ENCODE measurements at places on chromosomes 2 and 18.

DNA sequence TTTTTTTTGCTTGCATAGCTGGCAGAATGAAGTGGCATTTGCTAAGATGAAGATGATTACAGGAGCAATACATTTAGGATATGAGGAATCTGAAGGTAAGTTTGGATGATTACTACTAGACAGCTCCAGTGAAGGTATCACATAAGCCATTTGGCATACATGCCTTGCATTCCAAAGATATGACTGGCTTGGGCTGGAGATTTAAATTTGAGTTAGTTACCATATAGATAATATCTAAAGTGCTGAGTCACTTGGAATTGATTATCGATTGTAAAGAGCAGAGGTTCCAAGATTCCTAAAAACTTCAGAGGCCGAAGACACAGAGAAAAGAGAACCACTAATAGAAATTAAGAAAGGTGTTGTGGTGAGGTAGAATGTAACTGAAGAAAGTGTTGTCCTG lies 1026.4 kb downstream of the DSC3 start:
- DNase-seq, result no peak

- no peak for DNase-seq
Measured at GRCh38 chr2:236196366-236196765, 28.2 kb upstream of the GBX2 start.

GRCh38 chr2:105917226-105917625 lies 172.5 kb downstream of the NCK2 start:
- DNase-seq, result no peak

GRCh38 chr2:238710787-238711186 lies 137.1 kb upstream of the TWIST2 start:
- no peak for DNase-seq

GRCh38 chr18:6414118-6414722 lies 491 bp downstream of the L3MBTL4 start:
- DNase-seq, result peak; percentile 22

- no peak for DNase-seq
Measured at GRCh38 chr2:183926433-183926832, 671.9 kb upstream of the ZNF804A start.

DNA sequence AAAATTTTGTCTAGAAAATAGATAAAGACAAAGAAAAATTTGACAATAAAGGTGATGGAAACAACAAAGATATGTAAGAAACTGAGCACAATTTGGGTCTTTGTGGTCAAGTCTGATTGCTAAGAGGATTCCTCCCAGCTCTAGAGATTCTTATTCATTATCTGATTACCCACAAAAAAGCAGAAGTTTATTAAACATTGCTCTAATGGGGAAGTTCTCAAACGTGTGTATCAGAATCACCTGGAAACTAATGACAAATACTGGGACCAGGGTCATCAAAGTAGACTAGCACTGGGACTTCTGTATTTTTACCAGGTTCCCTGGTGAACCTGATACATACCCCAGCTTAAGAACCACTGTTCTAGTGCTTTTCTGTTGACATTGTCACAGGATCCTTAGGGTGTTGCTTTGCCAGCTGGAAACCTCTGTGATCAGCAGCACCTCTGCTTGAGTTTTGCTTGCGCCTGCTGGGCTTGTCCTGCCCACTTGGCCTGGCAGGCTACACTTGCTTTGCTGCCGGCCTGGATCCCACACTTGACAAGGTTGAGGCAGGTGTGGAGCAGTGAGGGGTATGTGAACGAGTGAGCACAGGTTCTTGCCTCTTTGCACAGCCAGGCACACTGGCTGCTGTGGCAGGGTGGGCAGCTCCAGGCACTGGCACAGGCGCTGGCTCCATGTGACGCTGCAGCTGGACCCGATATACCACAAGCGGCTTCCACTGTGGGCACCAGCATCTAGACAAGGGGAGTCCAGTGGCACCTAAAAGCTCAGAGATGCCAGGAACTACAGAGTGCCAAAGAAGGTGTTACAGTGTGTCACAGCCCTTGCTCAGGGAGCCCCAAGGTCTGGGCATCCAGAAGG lies 6.2 kb upstream of the GORASP2 start:
- no peak for DNase-seq

DNA sequence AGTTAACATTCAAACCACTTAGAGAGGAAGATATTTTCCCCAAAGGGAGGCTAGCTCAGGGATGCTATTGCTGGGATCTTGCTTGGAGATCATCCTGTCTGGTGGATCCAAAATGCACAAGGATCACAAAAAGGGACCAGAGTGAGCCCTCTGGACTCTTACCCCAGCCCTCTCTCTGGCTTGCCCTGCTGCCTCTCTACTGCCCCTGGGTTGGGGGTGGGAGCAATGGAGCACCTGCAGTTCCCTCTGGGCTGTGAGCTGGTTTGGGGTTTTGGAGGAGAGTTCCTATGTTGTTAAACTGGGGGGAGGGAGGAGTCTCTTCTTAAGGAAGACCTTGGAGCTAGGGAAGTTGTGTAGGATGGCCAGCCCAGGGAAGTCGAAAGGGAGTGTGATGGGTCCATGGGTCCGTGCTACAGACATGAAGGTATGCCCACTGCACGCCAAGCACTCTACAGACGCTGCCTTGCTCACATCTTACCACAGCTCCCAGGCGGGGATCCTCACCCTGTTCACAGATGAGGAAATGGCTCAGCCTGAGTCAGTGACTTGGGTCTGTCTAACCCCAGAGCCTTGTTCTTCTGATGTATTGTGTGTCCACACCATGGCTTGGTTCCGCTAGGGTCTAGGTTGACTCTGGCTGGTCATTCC lies 3.8 kb downstream of the LBH start:
- no peak for DNase-seq

DNA sequence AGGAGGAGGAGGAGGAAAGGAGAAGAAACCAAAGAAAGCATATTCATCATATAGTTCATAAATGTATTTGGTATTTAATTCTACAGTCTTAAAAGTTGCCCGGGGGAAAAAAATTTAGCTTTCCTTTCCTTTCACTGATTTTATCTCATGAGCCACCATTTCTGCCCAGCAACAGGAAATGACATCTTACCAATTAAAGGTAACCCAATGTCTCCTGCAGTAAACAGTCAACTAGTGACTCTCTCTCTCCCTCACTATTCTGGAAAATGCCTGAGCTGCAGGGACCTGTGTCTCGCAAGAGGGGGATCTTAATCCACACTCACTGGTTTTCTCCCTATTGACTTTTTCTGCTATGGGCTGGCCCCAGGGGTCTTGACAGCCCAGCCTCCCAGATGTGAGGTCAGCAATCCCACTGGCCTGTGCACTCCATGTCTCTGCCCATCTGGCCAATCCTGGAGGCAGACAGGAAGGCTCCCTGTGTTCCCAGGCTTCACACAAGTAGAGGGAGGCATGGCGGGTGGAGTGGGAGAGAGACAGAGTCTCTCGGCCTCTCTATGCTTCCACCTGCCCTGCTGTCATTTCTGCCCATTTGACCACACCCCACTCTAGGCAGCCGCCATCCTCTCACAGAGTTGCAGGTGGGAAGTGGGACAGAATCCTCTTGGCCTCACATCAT lies 85.4 kb upstream of the CABLES1 start:
- DNase-seq, result no peak

GRCh38 chr2:217920879-217921603 lies 81.8 kb downstream of the TNS1 start:
- no peak for DNase-seq

DNA sequence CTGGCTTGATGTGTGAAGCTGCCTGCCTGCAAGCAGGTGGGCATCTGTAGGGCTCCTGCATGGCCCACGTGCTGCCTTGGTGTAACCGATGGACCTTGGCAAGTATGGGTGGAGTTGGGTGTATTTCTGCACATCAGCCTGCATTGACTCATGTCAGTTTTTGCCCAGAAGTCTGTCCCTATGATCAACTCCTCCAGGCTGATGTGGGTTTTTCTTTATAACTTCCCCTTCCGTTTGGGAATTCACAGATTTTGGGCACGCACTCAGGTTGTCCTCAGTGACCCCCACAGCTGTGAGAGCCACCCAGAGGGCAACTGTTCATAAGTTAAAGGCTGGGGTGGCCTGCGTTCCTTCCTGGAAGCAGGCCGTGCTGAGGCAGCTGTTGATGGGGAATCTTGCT lies 123.3 kb downstream of the NCK2 start:
- DNase-seq, result no peak

DNA sequence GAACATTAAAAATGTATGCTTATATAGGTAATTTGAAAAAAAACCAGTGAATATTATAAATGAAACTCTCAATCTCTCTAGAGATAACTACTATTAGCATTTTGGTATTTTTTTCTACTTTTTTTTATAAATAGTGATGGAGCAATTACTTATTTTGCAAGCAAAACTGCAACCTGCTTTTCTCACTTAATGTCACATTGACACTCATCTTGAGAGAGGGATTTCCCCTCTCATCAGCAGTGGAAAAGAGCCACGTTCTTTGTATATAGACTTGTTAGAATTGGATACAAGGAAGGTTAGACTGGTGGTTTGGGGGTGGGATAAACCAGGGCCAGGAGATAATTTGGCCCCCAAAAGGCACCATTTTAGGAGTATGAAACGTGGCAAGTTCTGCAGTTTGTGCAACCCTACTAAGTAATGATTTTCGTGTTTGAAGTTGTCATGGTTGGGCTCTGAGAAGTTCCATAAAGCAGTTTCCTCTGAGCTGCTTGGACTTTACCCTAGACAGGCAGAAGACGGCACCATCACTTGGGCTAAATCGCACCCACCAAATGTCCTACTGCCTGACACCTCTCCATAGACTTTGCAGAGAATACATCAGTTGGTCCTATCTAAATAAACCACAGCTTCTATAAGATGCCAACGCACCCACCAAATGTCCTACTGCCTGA lies 194.0 kb downstream of the ACTR3 start:
- no peak for DNase-seq

- no peak for DNase-seq
Measured at GRCh38 chr2:128202791-128203190, 111.8 kb downstream of the UGGT1 start.

DNA sequence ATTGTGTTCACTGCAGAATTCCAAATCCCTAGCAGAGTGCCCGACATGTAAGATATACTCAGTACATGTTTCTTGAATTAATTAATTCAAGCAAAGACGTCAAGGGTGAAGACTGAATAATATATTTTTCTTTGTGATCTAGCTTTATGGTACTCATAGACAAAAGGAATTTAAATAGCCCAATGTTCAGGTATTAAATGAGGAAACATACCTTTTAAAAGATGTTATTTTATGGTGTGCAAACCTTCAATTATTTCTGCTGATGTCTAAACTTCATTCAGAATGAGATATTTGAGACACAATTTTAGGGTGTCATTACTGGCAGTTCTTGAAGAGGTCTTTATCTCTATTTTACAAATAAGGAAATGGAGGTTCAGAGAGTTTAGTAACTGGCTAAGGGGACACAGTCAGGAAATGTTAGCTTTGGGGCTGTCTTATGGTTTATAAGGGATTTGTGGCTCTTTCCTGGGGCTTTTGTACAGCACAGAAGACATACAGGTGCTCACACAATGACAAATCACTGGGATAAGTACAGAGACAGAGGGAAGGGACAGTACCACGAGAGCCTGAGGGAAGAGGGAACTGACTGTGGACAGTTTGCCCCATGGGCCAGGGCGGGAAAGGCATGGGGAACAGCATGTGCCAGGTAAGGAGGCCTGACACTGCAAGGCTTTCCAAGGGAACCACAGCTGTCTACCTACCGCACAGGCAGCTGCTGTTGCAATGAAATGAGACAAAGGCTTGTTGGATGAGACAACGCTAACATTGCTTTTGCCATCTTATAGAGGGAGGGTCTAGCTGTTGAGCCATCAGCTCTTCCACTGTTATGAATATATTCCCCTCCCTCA lies 155.3 kb downstream of the DDX1 start:
- no peak for DNase-seq

- peak; percentile 52 for DNase-seq
Measured at GRCh38 chr2:96260387-96261260, 5.2 kb downstream of the TMEM127 start.
